HCEC 1CT (cell line): ENCODE measurements at places on chromosomes 5 and 9.

DNA sequence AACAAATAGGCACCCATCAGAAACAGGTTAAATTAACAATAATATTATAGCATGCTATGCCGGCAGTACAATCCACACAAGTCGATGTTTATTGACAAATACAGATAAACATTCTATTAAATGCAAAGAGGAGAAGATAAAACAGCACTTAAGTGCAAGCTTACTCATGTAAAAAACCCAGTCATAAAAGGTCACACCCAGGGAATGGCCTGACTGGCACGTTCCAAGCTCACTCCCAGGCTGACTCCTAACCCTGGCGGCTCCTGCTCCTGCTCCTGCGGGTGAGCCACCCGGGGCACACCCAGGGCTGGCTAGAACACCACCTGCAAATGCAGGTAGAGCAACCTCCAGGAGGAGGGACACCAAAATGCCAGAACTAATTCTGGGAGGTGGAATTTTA lies 66.9 kb downstream of the SEMA4D start:
- DNase-seq = no peak

DNA sequence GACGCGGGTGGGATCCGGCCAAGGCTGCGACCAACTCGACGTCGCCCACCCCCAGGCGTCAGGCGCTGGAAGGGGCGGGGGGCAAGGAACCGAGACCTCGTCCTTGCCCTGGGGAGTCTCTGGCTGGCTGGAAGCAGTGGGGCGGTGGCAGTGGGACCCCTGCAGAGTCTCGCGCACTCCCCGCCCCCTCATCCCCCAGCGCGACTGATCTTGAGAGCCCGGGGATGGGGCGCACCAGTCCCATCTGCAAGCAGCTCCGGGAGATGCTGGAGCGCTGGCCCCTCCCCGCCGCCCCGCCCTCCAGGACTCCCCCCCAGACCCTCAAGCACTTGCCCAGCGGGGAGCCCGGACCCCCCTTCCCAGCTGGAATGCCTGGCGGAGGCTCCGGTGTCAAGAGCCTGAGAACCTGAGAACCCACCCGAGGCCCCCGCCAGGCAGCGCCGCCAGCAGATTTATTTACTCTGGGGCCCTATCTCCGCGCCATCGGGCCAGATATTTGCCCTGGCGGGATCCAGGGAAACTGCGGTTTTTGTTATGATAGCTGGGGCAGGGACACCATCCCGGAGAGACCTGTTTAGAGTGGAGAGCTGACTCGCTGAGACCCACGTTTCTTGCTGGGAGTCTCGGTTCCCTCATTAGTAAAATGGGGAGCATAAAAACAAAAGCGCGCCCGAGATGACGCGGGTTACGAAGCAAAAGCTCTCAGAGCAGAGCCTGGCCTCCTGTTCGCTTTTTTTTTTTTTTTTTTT lies 1.2 kb downstream of the PRRT1B start:
- no peak for DNase-seq

- no peak for DNase-seq
These were observed 395.7 kb upstream of the SLC24A2 start for GRCh38 chr9:20184541-20184940.

- DNase-seq = no peak
These were observed 10.6 kb downstream of the CDC42SE2 start for GRCh38 chr5:131274326-131275063.

DNA sequence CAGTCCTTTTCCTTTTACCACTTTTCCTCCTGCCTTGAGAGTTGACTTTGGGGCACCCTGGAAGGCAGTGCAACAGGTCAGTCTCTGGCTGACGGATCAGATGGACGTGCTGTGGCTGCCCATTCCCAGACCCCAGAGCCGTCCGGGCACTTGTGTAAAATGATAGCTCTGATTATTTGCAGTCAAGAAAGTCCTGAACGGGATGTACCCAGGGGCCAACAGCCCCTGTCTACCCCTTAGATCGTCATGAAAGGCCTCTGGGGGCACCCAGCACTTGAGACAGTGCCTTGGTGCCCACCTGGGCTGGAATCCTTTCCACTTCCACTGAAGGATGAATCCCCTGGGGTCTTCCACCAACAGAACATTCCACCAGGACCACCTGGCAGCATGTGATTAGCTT lies 17.7 kb upstream of the ANGPTL2 start:
- no peak for DNase-seq

- no peak for DNase-seq
These were observed 15.3 kb downstream of the IFNA5 start for GRCh38 chr9:21289848-21290247.

DNA sequence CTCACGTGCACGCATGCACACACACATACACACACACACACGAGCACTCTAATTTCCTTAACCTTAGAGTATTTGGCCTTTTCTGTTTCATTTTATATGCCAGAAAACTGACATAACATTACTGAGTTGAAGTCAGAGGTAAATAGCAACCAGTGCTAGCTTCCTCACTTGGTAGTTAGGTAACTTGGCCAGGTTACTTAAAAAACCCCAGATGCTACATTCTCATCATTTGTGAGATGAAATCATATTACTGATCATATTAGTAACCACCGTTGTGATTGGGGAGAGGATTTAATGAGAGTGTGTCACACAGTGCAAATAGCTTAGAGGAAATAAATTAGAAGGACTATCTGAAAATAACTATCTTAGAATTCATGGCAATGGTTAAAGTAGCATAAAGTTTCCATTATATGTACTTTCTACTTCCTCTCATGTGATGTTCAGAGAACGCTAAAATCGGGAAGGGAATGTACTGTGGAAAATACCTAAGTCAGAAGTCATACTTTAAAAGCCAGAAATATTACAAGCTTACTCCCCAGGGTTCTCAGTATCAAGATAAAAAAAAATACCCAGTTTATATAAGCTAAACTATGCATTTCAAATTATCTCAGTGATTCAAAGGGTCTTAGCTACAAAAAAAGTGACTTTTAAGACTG lies 120.5 kb downstream of the TUSC1 start:
- no peak for DNase-seq

DNA sequence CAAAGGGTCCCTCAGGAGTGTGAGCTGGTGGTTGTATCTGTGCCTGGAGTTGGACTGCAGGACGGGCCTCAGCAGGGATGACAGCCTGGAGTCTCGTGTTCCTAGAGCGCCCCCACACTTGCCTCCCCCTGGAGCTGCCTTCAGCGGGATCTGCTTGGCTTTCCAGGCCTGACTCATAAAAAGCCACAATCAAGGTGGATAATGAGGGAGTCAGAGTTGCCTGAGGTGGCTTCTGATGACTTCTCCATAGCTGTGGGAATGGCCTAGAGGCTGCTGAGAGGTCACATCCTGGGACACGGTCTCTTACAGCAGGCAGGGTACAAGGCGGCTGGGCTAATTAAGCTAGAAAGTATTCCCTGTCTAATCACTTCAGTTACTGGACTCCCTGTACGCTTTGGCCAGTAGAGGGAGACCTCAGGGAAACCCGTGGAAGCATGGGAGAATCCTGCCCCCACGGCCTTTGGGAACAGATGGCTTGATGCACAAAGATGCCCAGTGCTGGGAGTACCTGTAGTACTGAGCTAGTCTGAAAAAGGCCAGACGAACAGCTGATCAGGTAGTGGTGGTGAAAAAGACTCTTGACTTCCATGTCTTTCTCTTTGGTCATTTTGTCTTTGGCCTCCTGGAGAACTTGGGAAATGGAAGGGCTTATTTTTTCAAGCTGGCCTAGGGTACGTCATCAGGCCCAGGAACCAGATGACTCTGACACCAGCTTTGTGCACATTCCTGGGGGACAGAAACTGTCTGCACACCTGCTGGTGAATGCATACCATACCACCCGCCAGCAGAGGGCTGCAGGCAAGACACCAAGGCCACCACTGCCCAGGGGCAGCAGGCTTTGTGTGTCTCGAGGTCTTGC lies 16.1 kb upstream of the FRRS1L start:
- peak; percentile 15 for DNase-seq

GRCh38 chr5:142847898-142848790 lies 78.0 kb downstream of the ARHGAP26 start:
- DNase-seq = no peak
